ENCODE measurements at places on chromosomes 5 and 9.

DNA sequence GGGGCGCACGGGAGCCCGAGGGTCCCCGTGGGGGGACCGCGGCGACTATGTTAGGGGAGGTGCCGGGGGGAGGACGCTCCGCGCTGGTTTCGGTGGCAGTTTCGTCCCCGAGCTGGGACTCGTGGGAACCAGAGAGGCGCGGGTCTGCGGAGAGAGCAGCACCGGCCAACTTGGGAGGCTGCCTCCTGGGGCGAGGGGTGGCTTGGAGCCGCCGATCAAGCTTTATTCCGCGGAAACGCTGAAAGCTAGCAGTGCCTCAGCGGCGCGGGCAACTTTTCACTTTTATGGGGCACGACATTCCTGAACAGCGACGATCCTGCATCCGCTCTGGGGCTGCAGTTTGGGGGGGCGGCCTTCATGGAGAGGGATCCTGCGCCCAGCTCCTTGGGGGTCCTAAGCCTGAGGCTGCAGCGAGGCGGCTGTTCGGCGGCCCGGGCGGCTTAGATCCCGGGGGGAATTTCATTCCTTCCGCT lies 369 bp downstream of the OCLN start:
- DNase-seq: no peak

GRCh38 chr9:119967867-119968535 lies 598.8 kb upstream of the BRINP1 start:
- DNase-seq: no peak

DNA sequence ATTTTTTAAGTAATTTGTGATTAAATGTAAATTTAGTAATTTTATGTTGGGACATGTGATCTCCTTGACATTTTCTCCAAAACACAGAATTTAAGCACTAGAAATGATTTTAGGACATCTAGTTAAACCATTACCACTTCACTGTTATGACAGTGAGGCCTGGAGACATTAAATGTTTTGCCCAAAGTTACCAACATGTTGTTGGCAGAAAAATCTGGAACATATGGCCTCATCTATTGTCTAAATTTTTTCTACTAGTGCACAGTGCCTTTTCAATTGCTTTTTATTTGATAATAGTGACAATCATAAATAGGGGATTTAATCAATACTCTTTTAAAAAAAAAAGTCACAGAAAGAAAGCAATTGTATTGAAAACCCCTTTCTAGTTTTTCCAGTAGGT lies 45.6 kb downstream of the PIK3R1 start:
- DNase-seq: no peak

GRCh38 chr9:128933731-128934130 lies 12.9 kb downstream of the PHYHD1 start:
- DNase-seq: no peak

DNA sequence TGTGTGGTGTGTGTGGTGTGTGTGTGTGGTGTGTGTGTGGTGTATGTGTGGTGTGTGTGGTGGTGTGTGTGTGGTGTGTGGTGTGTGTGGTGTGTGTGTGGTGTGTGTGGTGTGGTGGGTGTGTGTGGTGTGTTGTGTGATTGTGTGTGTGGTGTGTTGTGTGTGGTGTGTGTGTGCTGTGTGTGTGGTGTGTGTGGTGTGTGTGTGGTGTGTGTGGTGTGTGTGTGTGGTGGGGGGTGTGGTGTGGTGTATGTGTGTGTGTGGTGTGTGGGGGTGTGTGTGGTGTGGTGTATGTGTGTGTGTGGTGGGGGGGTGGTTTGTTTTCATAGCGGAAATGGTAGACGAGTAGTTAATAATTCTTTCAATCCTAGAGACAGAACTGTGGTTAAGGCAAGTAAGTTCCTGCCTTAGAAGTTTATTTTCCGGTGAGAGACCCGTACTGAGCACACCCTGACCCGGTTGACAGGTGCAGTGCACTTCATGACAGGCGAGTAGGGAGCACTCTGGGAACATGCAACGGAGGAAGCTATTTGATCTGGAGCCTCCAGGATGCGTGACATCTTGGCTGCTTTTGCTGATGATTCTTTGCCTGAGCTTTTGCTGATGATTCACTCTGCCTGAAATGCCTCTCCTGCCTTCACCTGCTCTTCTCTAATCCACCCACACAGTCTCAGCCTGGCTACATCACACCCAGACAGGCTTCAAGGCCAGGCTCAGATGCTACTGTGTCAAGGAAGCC lies 21.7 kb upstream of the FAT2 start:
- DNase-seq: peak; percentile 23

DNA sequence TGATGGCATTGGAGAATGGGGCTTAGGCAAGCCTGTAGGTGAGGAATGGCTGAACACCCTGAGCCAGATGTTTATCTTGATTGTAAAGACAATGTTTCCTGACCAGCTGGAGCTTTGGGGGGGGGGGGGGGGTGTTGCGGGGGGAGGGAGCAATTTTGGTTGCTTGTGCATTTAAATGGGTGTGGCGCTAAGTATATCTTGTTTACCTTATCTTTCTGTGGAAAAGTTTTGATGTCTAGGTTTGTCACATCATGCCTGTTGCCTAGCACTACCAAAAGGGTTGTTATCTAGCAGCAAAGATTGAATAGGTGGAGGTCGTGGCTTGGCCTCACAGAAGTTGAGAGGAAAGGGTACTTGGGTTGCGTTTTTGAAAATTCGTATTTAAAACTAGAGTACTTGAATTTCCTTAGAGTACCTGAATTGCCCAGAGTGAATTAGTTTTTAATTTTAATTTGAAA lies 1.3 kb downstream of the SMAD5 start:
- DNase-seq: no peak

- no peak for DNase-seq
These were observed 778.1 kb upstream of the WWC1 start for GRCh38 chr5:167513381-167513780.

DNA sequence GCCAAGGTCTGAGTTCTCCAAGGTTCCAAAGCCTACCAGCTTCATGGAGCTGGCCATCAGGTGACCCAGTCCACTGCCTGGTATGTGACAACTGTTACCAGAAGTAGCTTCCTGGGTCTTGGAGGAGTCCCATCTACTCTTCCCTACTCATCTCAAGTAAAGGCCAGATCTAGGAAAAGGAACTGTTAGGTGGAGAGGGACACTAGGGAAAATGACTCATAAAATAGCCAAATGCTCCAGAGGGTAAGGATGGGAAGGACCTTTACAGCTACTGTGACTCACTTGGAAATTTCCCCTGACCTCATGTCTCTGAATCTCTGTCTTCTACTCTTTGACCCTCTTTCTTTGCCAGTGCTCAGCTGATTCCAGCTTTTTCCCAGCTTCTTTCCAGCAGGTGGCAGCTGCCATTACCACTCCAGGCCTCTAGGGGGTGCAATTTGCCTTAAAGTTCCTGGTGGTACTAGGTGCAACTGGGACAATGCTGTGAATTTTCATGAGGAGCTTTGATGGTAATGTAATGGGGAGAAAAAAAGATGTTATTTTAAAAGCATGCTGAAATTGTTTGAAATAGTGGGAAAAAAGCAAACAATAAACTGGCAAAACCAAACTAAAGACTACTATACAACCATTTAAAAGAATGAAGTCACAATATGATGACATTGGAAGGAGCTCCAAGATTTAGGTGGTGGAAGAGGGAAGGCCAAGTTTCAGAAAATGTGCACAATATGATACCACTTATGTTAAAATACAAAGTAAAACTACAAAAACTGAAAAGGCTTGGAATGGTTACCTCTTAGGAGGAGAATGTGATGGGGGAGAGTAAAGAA lies 27.1 kb upstream of the MYORG start:
- peak; percentile 34 for DNase-seq

- DNase-seq: no peak
These were observed 13.2 kb downstream of the VLDLR start for GRCh38 chr9:2634818-2635217.

GRCh38 chr5:124519396-124519795 lies 227.0 kb downstream of the ZNF608 start:
- no peak for DNase-seq

- no peak for DNase-seq
These were observed 756.2 kb downstream of the TLE1 start for GRCh38 chr9:80932947-80933780.

GRCh38 chr5:111280282-111280951 lies 56.2 kb downstream of the CAMK4 start:
- DNase-seq: no peak

GRCh38 chr5:84725946-84726570 lies 341.4 kb upstream of the EDIL3 start:
- DNase-seq: no peak

DNA sequence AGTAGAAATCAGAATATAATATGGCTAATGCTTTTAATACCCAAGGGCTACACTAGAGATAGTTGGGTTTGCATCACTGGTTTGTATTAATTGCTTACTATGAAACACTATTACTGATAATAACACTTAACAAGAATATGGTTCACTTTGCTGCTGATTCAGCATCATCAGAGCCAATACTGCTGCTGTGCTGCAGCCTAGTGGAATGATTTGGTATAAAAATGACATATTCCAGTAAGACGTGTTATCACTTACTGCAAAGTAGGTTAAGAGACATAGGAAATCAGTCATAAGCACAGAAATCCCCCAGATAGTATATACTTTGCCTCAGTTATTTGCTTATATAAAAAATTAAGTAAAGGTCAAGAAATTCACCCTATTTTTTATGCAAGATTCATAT lies 2.8 kb downstream of the CDH10 start:
- no peak for DNase-seq

DNA sequence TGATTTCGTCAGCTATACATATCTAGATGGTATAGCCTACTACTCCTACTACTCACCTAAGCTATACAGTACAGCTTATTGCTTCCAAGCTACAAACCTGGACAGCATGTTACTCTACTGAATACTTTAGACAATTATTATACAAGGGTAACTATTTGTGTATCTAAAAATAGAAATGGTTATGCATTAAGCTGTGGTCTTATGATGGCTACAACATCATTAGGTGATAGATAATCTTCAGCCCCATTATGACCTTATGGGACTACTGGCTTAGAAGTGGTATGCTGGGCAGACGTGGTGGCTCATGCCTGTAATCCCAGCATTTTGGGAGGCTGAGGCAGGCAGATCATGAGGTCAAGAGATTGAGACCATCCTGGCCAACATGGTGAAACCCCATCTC lies 40.2 kb downstream of the CERT1 start:
- DNase-seq: no peak

- DNase-seq: no peak
These were observed 125.8 kb downstream of the MYO10 start for GRCh38 chr5:16810208-16810854.

- no peak for DNase-seq
These were observed 74.4 kb upstream of the EQTN start for GRCh38 chr9:27371382-27371781.

DNA sequence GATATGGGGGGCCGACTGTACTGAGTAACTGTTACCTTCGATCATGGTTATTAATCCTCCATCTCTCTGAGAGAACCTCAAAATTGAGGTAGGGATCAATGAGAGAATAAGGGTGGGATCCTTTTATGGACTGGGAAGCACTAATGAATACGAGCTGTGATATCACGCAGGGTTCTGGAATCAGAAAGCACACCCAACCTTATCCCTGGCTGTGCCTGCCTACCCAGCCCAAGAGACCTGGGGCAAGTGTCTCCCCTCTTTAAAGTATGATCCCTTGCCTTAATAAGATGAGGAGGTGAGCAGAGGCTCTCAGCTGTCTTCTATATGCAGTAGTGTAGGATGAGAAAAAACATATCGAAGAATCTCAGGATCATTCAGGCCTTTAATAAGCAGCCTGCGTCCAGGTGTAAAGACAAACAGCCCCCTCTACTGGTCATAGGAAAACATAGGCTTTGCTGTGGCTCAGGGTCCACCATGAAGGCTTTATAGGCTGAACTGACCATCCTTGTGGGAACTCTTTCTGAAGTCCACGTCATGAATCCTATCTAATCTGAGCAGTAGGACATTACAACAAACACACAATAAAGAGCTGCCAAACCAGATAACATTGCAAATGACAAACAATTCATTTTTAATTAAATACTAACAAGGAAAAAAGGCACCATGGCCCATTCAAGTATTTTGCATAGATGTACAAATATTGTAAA lies 16.8 kb downstream of the NIPAL4 start:
- DNase-seq: no peak

- DNase-seq: no peak
These were observed 51.0 kb downstream of the SLC1A1 start for GRCh38 chr9:4541281-4541680.

DNA sequence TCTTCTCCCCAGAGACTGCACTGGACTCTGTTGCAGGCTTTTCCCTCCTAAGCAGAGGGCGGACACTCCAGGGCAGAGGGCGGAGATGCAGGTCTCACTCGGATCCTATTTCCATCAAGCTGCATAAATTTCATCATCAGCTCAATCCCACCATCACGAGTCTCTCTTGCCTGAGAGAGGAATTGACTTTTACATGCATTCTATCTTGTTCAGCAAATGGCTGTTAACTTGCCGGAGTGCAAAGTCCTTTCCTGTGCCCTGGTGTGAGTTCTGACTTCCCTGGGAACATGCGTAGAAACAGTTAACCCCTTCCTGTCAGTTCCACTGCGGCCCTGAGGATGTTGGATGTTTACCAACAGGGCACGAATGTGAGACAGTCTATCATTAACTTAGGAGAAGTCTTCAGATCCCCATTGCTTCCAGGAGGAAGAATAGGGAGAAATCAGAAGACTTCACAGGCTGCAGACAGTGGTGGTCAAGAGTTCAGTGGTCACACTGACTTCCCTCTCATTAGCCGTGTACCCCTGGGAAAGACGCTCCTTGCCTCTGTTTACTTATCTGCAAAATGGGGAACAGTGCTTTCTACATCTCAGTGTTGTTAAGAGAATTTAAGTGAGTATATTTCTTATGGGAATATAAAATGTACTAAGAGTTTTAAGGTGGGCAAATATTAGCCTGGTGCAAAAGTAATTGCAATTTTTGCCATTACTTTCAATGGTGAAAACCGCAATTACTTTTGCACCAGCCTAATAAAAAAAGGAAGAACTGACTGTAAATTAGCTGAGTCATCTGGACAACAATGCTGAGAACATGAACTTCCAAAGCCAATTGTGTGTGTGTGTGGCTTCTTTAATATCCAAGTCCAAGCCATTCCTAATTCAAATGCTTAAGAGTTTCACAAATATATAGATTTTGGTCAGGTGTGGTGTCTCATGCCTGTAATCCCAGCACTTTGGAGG lies 248.0 kb downstream of the DRD1 start:
- DNase-seq: no peak

DNA sequence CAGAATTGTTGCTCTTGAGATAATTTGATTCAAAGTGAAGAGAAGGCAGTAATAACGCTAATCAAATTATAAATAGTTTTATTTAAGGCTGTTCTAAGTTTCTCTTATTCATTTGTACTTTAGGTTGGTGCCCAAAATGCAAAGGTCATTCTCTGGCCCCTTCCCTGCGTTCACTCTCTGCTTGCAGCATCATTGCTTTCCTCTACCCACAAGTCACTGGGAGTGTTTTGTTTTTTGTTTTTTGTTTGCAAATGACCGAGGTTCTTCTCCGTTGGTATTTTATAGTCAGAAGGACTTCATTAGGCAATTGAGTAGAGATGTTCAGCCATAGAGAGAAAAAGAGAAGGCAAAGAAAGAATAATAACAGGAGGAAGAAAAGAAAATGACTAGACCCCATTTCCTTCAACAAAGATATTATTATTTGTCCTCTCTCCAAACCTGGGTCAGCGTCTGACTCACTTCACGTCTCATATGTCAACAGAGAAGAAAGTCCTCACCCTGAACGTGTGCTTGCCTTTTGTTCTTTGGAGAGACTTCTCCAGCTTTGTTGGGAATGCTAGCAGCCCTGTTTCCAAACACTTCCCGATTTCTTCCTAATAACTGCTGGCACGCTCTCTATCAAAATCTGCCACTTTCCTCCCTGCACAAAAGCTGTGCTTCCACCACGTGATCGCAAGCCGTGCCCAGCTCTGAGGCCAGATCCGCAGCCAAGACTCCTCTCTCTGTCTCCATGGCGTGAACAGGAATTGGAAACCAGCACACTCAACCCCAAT lies 119.8 kb downstream of the EBF1 start:
- DNase-seq: no peak

- DNase-seq: no peak
These were observed 121.9 kb downstream of the PHF2 start for GRCh38 chr9:93698140-93698908.
